ENCODE measurements at places on chromosomes 6 and 20.

DNA sequence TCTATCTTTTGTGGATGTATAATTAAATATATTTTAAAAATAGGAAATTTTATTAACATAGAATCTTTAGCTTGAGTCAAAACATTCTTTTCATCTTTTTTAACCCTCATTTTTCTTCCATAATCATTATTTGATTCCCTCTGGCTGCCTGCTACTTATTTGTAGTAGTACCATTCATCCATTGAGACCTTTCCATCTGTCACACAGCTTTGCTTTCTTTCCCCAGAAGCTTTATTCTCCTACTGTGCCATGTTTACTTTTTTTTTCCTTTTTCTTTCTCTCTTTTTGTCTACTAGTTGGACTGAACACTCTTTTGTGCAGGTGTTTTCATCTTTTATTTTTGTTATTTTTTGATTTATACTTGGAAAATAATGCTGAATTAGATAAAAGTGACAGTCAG, 522.6 kb upstream of the MMS22L start:
- DNase-seq, result no peak

DNA sequence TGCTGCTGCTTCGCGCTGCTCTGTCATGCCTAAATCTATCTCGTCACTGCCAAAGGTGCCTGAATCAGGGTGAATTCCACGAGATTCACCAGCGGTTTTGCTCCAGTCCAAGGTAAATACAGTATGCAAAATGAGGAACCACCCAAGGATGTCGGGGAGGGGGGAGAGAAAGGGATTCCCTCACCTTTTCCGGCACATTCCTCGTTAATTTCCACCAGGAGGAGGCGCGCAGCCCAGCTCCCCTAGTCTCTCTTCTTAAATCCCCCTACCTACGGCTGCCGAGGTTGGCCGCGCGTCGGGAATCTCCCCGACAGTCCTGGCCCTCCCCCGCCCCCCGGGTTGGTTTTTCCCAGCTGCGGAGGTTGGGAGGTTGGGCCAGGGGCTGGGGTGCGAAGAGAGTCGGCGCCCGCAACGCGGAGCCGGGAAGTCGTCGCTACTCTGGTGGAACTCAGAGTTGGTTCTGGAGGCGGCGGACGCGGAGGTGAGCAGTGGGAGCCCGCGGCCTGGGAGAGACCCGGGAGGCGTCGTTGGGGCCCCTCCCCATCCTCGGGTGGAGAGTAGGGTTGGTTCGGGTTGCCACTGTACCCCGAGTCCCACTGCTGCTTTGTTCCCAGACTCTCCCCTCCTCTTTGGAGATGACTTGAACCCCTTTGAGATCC, at the start of gene TPBG:
Gene TPBG (plus strand): TSS at position 390 of the 659 bp plus-strand sequence. CDS start 1,145 bp downstream, outside the sequence.
- DNase-seq, result no peak

DNA sequence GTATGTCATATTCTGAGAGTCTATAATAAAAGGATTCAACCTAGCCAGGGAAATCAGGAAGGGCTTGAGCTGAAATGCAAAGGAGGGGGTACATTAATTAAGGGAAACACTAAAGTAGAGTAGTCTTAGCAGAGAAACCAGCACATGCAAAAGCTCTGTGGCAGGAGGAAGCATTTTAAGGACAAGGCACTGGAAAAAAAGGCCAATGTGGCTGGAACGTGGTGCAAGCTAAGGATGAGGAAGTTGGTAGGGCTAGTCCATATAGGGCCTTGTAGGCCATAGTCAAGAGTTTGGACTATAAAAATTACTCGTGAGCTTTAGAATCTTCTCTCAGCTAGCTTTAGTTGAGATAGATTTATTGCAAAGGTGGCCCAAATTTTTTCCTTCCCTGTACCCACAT, 75.2 kb upstream of the TOP1 start:
- no peak for DNase-seq

- DNase-seq, result no peak
Observed at GRCh38 chr6:108959972-108960582, 111.9 kb downstream of the ARMC2 start.

DNA sequence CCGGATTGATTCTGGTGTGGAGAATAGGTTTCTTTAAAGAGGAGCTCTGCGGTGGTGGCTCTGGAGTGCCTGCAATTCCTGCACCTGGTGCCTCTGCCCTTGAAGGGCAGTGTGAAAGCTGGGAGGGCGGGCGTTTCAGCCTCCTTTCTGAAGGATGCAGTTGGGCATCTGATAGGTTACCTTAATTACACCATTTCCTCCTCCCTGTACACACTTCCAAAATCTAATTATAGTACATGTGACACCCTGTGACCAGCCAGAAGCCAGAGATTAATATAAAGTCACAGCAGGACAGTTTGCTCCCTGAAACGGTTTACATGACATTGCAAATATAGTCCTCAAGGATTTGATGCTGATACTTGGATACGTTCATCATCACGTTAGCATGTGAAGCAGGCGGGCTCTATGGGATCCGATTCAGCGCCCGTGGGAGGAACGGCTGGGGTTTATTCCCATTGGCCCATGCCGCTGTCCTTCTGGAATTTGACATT, 548.2 kb downstream of the QKI start:
- no peak for DNase-seq

DNA sequence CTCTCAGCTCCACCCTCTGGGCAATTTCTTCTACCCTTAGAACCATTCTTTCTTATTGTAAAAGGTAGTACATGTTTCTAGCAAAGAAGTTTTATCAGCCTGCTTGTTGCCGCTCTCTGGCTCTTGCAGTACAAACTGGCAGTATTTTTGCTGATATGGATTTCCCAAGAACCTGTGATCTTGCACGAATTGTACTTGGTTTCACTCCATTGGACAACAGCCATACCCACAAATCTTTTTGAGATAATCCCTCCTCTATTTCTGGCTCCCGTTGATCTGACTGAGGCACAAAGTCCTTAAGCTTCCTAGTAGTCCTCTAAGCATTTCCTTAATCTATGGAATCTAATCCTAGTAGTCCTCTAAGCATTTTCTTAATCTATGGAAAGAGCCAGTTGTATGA, 487.0 kb upstream of the PTCHD4 start:
- no peak for DNase-seq

- no peak for DNase-seq
Observed at GRCh38 chr6:119542037-119542436, 192.5 kb upstream of the MAN1A1 start.

GRCh38 chr6:167565388-167565787, 240.5 kb downstream of the TTLL2 start:
- no peak for DNase-seq

DNA sequence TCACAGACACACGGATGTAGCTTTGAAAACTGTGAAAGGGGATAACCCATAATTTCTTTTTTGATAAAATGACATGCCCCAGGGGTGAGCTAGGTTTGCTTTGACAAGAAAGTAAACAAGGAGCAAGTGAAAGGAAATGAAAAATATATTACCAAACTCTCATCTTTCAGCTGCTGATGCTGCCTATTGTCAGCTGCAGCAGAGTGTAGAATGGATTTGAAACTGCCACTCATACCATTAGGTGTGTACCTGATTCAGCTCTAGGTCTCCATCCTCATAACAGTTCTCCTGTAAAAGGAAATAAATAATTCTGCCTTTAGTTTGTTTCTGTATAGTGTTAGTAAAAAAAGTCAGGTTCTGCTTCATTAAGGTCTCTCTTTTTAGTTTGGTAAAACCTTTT, 415.1 kb upstream of the MARCKS start:
- DNase-seq, result no peak

DNA sequence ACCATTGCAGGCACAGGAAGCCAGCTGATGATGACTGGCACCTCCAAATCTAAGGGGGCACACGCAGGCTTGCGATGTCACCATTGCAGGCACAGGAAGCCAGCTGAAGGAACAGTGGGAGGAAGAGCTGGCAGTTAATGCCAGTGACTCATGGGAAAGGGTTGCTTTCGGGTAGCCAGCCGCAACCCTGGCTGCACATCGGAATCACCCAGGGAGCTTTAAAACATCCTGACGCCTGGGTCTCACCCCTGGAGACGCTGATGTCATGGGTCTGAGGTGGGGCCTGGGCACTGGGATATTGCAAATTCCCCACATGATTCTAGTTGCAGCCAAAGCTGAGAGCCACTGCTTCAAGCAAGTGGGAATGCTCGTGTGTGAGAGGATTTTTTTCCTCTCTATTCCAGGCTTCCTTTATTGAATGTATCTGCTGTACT, 16.1 kb upstream of the CCN6 start:
- DNase-seq, result no peak

DNA sequence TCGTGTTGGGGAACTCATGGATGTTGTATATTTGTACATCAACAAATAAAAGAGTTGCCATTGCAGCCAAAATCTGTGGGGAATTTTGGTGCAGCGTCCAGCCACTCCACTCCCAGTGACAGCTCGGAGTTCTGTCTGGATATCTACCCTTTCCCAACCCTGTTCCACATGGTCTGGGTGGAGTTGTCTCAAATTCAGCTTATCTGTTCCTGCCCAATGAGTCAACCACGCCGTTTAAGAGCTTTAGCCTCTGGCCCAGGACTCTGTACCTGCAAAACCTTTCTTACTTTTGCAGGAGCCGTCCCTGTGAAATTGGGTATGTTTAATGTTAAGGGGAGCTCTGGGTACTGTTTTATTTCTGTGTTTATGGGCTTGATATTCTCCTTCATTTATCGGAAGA, 33.9 kb upstream of the OVOL2 start:
- DNase-seq, result no peak

GRCh38 chr6:166167258-166167731, 356 bp downstream of the TBXT start:
- DNase-seq, result no peak

GRCh38 chr6:131225959-131226358, 90.7 kb downstream of the AKAP7 start:
- no peak for DNase-seq

- DNase-seq, result no peak
Observed at GRCh38 chr6:30670760-30671527, 1.9 kb downstream of the DHX16 start.

GRCh38 chr6:29976588-29977424, 34.5 kb downstream of the HLA-A start:
- no peak for DNase-seq

DNA sequence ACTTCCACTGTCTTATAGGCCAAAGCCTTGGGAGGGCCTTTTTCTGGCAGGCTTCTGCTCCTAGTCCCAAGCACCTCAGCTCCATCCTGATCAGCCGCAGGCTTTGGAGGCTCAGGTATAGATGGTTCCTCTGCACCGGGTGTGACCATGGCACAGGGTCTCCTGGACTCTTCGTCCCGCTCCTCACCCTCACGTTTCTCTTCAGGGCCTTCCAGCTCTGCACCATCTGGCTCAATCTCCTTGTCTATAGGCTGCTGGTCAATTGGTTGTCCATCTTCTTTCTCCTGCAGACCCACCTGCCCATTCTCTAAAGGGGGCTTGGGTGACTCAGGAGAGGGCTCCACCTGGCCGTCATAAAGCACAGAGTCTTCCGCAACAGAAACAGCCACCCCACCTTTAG, 37.0 kb downstream of the BFSP1 start:
- DNase-seq, result no peak

DNA sequence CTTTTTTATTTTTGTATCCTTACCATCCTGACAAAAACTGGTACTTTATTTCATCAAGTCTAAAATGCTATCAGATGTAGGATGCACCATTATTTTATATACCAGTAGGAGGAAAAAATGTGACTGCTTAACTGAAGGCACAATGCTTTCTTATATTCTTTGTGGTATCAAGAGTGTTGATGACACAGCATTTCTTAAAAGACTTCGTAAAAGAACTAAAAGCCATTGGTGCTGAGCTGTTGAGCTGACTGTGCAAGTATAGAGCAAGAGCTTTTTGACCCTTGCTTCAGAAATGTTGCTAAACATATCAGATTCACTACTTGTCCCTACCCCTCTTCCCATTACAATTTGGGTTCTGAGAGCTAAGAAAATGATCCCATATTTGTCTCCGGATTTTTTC, 17.5 kb downstream of the SF3B5 start:
- DNase-seq, result no peak

GRCh38 chr20:36768768-36769430, 4.7 kb downstream of the DSN1 start:
- DNase-seq, result no peak

- DNase-seq, result no peak
Observed at GRCh38 chr20:49437057-49437456, 45.4 kb downstream of the KCNB1 start.

GRCh38 chr6:163818719-163819118, 404.2 kb downstream of the QKI start:
- no peak for DNase-seq

GRCh38 chr20:33433465-33434234, 9.9 kb downstream of the SNTA1 start:
- DNase-seq, result no peak

DNA sequence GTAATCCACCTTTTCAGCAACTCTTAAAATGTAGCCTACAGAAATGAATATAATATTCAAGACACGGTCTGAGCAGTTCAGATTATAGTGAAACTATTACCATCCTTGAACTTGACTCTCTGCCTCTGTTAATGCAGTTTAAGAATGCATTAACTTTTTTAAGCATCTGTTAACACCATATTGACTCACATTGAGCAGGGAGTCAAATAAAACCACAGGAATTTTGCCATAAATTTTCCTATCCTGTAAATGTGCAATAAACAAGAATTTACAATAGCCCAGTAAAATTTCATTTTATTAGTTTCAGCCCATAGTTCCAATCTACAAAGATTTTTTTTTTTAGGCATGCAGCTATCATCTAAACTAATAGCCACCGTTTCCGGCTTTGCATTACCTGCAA, 239.2 kb upstream of the DEFB112 start:
- no peak for DNase-seq

- DNase-seq, result no peak
Observed at GRCh38 chr6:105907991-105908390, 178.1 kb upstream of the PRDM1 start.

DNA sequence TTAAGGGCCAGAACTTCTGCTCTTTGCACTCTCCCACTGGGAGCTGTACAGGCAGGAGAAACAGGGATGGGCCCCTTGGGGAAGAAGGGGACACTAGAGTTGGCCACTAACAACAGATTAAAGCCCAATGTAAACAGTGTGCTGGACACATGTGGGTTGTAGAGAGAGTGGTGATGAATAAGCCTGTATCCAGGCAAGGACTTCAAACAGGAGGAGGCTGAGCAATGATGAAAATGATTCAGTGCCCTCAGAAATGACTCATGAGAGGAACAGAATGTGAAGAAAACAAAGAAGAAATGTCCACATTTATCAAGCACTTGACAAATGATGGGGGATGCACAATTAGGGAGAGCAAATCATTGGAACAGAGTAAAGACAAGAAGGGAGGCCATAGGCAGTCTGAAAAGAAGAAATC, 242.3 kb downstream of the TBX18 start:
- no peak for DNase-seq

All from NK-92 treated with Interleukin-12 subunit alpha and Interleukin-12 subunit beta, amount 100 ng/mL, for 24 hours (cell line).